ENCODE measurements at places on chromosomes 16 and 17. TPM values are rescaled to one million over a fixed set of nuclear protein-coding genes. Genes with fewer than 3 reads are reported as not detected.

DNA sequence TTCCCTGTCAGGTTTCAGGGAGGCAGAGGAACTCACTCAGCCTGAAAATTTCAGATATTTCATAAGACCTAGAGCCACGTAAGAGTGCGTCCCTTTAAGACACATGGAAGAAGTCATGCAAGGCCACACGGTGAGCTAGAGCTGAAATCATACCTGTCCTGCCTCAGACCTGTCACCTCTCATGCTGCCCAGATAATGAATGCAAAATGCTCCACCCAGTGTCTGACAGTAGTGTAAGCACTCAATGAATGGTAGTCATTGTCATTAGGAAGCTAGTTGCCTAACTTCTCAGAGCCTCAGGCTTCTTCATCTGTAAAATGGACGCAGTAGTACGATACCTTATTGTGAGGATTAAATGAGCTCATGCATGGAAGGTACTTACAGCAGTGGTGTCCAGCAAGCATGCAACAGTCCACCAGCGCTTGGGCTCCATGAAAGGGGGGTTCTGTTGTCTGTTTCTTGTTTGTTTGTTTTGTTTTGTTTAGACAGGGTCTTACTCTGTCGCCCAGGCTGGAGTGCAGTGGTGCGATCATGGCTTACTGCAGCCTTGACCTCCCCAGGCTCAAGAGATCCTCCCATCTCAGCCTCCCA, 60.7 kb downstream of the WSB1 start:
- no peak for DNase-seq

GRCh38 chr16:78478267-78478861, 378.9 kb downstream of the WWOX start:
- no peak for DNase-seq

The UNC13D gene
- 1.5 TPM for total RNA-seq

DNA sequence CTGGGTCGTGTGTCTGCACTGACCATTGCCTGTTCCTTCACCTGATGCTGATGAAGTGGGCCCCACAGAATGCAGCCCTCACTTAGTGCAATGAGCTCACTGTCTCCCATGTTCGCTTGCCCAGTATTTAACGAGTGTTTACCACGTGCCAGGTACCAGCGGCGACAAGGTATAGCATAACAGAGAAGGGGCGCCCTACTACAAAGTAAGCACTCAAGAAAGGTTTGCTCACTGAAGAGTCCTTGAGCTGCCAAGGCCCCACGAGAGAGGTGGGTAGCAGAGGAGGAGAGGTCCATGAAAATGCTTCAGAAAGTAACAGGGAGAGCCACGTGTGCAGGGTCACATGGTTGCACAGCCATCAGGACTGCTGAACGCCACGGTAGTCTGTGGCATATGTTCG, 230.0 kb downstream of the NTN1 start:
- DNase-seq = no peak

DNA sequence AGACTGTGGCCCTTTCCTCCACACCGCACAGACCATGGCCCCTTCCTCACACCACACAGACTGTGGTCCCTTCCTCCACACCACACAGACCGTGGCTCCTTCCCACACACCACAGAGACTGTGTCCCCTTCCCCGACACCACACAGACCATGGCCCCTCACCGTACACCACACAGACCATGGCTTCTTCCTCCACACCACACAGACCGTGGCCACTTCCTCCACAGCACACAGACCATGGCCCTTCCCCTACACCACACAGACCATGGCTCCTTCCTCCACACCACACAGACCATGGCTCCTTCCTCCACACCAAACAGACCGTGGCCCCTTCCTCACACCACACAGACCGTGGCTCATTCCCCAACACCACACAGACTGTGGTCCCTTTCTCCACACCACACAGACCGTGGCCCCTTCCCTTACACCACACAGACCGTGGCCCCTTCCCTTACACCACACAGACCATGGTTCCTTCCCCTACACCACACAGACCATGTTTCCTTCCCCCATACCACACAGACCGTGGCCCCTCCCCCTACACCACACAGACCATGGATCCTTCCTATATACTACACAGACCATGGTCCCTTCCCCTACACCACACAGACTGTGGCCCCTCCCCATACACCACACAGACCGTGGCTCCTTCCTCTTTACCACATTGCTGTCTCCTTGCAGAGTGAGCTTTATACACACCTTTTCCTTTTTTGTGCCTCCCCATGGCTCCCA, 297.5 kb upstream of the FOXF1 start:
- no peak for DNase-seq

- DNase-seq = no peak
Observed at GRCh38 chr16:86215979-86216585, 294.2 kb upstream of the FOXF1 start.
